CD4-positive, alpha-beta T cell treated with Interferon gamma for 1 hour (primary cell): ENCODE measurements at places on chromosomes 6 and 20.

- no peak for DNase-seq
Measured at GRCh38 chr6:63322981-63323380, 3.2 kb upstream of the LGSN start.

DNA sequence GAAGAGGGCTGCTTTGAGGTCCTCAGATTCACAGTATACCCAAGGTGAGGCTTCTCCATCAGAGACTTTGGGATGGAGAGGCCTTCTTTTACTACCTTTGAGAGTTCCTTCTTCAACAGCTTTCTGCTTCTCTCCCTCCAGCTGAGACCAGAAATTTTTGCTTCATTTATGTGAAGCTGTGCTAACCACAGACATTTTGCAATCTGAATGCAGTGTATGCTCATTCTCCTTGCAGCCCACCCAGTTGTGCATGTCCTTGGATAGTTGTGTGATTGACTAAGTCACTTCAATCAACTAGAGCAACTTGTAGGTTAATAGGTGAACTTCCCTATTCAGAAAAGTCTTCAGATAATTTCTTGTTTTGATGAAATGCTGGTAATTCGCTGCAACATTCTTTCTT lies 20.1 kb downstream of the DCBLD1 start:
- DNase-seq: no peak

GRCh38 chr6:55992546-55992945 lies 117.2 kb upstream of the BMP5 start:
- DNase-seq: no peak

- no peak for DNase-seq
Measured at GRCh38 chr20:38278131-38278530, 17.6 kb upstream of the KIAA1755 start.
